ENCODE measurements at places on chromosomes 11 and 22.
A peak's percentile ranks its signal among the peaks of the same experiment; 100 is the strongest.

DNA sequence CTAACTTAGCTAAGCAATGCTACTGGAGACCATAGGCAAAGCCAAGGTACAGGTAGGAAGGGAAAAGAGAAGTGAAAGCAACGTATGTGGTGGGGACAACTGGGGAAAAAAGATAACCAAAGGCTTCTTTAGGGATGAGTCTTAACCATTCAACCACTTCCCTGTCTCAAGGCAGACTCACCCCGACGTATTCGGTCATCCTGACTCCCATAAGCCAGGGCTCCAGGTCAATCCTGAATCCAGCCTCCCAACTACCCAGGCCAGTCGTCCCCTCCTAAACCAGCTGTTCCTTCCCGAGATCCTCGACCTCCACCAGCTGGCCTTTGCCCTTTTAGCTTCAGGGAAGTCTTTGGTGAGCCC lies 330 bp downstream of the ACP2 start:
- DNase-seq, result no peak

GRCh38 chr11:44990665-44991064 lies 40.0 kb upstream of the TP53I11 start:
- no peak for DNase-seq

DNA sequence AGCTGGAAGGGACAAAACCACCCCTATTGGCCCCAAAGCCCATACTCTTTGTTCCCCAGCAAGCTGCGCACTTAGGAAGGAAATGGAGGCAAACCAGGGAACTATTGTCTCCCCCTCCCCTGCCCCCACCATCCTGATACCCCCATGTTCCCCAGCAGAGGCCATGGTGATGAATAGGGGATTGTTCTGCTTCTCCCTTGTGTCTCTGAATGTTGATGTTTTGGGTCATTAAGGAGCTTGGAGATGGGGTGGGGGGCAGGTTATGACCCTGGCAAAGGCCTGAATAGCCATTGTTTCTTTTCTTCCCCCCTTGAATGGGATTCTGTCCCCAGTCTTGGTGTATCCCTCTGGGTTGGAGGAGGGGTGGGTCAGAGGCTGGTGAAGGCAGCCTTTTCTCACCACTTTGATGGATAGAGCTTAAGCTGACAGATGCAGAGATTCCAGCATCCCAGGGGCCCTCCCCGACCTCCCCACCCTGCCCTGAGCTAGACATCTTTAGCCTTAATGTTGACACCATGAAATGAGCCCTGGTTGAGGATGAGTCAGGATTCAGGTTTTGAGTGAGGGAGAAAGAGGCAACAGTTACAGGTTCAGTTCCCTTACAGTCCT lies 8.3 kb downstream of the DTX4 start:
- DNase-seq, result no peak

DNA sequence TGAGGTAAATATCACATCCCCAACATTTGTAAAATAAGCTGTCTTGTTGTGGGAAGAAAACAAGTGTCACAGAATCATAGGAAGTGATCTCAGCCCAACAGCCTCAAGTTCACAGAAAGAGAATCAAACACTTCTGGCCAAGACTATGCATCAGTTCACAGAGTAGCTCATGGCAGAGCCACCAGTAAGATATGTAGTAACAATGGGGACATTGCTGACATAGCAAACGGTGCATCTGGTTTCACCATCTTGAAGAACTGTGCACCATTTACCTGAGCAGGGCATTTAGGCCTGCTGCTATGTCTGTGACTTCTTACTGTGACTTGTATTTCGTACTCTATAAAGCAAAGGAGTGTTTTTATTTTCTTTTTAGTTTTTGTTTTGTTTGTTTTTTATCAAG lies 585.3 kb upstream of the FAT3 start:
- no peak for DNase-seq

- no peak for DNase-seq
Measured at GRCh38 chr11:114132944-114133394, 73.5 kb downstream of the ZBTB16 start.

DNA sequence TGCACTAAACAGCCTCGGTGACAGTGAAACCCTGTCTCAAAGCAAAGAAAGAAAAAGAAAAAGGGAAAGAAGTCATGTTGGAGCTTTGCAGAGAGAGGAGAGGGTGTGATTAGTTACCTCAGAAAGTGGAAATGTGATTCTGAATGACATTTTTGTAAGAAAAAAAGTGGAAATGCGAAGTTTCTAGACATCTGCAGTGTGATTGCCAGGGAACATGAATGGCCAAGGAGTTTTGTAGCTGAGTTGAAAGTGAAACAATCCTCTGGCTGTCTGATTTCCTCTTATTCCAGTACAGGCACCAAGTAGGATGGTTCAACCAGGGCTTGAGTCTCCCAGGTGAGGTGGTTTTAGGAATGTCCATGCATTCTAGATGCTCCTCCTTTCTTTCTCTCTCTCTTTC lies 17.8 kb upstream of the SYVN1 start:
- DNase-seq, result no peak

DNA sequence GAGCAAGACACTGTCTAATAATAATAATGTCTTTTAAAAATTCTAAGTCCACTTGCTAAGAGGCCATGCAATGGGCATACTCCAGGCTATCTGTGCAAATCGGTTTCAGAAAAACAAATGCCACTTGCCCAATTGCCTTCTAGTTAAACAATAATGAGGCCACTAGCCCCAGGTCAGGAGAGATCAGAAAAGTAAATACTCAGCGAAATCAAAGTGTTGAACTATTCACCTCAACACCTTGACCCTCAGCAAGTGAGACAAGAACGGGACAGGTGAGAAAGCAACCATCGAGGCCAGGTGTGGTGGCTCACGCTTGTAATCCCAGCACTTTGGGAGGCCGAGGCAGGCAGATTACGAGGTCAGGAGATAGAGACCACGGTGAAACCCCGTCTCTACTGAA lies 72.3 kb upstream of the SYN3 start:
- DNase-seq, result no peak

DNA sequence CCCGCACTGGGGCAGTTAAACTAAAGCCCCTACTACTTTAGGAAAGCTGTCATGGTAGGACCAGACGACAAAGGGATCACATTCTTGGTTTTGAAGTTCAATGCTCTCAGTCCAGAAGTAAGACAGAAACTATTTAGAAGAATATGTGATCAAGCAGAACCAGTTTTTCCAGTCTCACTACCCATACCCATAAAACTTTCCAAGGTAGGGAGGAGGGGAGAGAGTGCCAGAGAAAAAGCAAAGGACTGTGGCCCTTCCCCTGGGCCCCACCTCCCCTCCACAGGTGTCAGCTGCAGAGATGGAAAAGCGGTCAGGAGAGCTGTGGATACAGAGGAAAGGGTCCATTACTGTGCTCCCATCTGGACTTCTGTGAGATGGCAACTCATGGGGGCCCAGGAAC lies 587.1 kb downstream of the SOX6 start:
- no peak for DNase-seq

DNA sequence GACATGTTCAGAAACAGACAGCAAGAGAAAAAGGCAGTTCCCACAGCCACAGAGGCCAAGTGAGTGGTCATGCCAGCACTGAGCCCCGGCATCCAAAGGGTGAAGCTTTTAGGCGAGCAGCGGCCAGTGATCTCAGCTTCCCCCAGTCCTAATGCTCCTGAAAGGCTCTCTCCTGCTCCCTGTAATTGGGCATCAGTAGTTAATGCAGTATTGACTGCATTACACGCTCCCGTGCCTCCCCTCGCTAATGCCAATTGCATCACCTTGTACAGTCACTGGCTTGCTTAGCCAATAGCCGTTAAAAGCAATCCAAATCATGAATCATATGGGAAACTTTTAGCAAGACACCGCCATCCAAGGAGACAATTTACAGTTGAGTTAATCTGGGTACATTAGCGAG lies 4.9 kb downstream of the LMO1 start:
- DNase-seq, result no peak

DNA sequence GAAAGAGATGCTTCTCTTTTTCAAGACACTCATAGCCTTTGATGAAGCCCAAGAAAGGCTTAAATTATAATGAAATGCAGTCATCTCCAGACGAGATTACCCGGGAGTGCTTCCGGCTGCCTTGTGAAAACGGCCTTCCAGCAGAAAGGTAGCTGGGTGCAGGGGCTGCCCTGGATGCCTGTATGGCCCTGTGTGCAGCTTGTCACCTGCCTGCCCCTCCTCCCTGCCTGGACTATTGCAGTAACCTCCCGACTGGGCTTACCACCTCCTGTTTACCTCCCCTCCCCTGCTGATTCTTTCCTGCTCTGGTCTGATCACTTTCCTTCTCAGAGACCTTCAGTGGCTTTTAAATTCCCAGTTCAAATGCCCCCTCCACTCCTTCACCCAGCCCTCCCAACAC lies 126.4 kb upstream of the SYT13 start:
- DNase-seq, result no peak

DNA sequence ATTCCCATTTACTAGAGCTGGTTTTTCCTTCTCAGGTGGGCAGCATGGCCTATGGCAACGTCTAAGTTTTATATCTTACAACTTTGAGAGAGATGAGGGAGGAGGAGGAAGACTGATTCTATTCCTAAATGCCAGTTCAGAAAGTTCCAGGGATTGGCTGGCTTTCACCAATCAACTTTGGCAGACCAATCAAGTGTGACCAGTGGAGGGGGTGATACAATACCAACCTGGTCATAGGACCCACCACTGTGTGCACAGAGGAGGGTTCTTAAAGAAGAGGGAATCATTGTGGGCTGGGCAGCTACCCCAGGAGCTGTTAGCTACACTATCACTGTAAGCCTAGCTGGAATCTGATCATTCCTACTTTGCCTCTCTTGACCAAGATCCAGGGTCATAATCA lies 8.1 kb downstream of the DIXDC1 start:
- DNase-seq, result no peak

DNA sequence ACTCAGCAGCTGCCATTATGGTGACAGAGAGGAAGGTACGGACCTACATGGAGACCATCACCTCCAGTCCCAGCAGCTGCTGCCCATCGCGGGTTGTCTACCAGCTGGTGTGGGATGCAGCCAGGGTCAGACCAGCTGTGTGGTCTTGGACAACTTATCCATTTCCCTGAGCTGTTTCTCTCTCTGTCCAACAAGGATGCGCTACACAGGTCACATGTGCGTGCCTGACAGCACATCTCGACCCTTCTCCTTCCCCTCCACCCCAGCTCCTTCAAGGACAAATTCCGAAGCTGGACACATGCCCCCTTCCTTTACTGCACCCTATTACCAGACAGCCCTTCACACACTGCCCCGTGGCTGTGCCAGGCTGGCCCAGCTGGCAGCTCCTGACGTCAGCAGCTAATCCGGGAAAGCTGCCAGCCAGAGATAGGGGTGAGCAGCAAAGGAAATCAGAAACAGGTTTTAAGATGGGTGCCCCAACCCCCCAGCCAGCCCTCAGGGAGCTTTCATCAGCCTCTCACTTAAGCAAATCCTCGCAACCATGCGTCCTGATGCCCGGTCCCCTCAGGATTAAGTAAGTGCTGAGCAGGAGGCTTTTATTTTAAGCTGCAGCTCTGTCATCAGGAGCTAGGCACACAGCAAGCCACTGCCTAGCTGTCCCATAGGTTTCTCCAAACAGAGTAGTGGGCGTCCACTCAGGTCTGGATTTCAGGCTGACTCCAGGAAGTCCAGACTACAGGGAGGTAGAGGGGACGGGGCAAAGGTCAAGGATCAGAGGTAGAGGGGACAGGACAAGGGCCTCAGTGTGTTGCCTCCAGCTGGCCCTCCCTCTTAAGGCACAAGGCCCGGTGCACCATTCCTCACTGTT lies 20.3 kb downstream of the TEF start:
- no peak for DNase-seq

DNA sequence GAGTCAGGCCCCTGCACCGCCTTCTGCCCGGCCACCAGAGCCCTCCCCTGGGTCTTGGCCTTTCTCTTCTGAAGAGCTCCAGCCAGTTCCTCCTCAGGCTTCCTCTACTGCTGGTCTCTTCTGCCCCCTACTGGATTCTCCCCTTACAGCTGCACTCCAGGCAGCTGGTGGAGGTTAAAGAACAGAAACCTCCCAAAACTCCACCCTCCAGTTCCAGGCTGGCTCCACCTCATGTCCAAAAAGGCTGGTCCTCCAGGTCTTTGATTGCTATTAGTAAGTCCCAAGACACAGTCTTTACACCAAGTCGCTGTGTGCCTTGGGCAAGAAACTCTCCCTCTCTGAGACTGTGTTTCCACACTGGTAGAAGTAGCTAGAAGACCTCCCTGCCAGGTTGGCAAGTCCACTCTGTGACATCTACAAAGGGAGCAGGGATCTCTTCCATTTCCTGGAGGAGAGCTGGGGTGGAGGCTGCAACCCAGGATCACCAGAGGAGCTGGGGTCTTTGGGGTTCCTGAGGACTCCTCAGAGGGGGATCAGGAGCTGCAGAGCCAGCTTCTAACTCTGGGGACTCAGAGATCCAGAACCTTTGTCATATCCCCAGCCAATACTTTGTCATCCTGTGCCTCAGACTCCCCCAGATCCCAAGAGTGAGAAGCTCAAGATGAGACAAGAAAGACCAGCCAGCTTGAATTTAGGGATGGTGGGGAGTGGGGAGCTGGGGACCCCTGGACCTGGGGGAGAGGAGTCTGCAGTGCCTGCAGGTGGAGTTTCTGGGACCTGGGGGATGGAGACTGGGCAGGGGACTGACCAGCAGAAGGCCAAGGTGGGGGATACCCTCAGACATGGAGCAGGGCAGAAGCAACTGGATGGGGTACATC lies 3.4 kb upstream of the IGLL5 start:
- peak; percentile 53 for DNase-seq

DNA sequence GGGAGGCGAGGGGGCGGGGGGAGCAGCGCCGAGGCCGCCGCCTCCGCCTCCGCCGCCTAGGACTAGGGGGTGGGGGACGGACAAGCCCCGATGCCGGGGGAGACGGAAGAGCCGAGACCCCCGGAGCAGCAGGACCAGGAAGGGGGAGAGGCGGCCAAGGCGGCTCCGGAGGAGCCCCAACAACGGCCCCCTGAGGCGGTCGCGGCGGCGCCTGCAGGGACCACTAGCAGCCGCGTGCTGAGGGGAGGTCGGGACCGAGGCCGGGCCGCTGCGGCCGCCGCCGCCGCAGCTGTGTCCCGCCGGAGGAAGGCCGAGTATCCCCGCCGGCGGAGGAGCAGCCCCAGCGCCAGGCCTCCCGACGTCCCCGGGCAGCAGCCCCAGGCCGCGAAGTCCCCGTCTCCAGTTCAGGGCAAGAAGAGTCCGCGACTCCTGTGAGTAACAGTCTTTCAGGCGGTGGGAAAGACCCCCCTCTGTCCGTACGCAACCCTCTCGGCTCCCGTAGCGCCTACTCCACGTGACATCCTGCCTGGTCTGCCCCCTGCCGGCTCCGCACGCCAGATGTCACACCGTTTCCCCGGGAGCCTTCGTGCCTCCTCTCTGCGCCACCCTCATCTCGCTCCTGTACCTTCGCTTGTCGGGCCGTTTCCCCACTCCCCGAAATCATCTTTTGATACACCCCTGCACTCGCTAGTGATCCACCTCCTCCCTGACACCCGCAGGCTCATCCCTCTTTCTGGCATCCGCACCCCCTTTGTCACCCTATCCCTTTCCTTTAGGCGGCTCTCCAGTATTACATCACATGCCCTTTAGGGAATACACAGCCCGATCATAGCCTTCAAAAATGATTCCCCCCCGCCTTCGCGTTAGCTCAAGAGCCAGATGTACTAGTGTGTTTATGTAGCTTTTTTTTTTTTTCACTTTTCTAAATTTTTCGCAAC lies 598 bp downstream of the ZFP91 start:
- peak; percentile 93 for DNase-seq

GRCh38 chr11:12506404-12506921 lies 129.1 kb downstream of the PARVA start:
- no peak for DNase-seq
